ENCODE measurements at places on chromosomes 4 and X. TPM values are rescaled to one million over a fixed set of nuclear protein-coding genes. Genes with fewer than 3 reads are reported as not detected.

DNA sequence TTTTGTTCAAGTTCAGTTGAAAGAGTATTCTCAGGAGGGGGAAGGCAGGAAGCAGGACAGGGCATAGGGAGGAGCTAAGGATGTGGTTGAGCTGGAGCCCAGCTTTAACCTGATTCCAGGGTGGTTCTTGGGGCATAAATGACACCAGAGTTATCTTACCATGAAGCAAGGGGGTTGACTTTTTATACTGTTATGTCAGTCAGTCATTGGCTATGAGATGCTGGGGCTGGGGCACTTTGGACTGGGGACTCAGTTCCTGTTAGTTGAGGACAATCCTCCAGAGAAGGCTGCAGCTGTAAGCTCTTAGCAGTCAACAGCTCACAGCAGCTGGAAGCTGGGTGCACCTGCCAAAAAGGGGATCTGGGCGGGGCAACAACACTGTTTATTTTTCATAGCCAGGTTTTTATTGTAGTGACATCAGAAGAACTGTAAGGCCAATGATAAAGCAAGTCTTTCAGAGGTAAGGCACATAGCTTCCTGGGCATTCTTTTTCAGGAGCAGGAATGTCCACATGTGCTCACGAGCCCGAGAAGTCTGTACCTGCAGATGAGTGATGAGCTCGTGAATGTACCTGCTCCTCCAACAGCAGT is 78.5 kb downstream of the MID1IP1 start:
- DNase-seq: no peak

GRCh38 chr4:143554728-143555597 is 41.5 kb downstream of the SMARCA5 start:
- DNase-seq: no peak

GRCh38 chr4:105607876-105608275 is 55.5 kb downstream of the ARHGEF38 start:
- no peak for DNase-seq

DNA sequence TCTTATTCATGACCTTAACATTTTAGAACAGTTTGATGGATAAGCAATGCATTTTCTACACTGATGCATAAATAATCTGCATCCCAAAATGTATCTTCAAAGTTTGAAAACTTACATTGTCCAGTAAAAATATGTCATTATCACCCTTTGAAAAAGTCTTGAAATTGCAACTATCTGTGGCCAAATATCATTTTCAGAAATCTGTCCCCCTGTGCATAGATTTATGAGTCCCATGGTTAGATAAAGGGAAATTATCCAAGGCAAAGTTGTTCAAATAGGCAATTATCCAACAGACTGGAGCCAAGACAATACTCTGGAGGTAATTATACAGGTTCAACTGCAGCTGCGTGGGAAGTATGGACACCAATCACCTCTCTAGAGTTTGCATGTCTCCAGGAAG is 182.5 kb upstream of the INTU start:
- no peak for DNase-seq

DNA sequence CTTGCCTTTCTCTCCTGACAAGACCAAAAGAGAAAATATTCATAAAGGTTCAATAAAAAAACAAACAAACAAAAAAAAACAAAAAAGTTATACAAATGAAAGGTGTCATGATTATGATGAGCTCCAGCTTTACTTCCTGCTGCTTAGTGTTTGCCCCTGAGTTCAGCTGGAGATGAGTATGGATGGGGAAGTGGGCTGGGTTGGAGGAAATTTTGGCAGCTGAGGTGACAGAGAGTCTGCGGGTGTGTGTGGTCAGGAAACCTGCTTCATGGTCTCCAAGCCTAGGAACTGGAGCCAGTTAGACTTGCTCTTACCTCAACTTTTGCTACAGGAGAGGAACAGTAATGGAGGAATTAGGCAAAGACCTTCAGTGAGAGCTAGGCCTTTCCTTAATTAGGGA is 4.3 kb upstream of the CYSLTR1 start:
- no peak for DNase-seq

- no peak for DNase-seq
Measured at GRCh38 chr4:24999392-25000089, 31.2 kb downstream of the LGI2 start.

GRCh38 chr4:142817442-142817841 is 28.7 kb downstream of the INPP4B start:
- DNase-seq: no peak

- no peak for DNase-seq
Measured at GRCh38 chrX:111100191-111100590, 4.2 kb downstream of the PAK3 start.

DNA sequence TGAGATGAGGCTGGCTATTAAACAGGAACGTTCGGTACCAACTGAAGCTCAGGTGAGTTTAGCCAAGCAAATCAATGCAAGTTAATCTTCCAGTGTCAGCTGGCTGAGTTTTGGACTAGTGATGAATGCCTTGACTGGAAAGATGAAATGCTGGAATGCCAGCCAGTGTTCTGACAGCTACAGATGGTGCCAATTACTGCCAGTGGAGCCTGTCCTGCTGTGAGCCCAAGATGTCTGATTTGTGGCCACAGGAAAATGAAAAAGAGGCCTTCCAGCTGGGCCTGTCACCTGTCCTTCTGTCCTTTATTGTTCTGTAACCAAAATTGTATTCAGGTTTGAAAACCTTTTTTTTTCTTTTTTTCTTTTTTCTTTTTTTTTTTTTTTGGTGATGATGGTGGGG is 223.1 kb downstream of the AFF2 start:
- DNase-seq: no peak

SHOX gene
- total RNA-seq: under 0.01 TPM

TMPRSS11D gene
- total RNA-seq: not detected

Measured in occipital lobe (tissue), 3 donors.